ENCODE measurements at places on chromosomes 5 and 9.

GRCh38 chr5:174943785-174944184, 219.4 kb downstream of the MSX2 start:
- DNase-seq: no peak

DNA sequence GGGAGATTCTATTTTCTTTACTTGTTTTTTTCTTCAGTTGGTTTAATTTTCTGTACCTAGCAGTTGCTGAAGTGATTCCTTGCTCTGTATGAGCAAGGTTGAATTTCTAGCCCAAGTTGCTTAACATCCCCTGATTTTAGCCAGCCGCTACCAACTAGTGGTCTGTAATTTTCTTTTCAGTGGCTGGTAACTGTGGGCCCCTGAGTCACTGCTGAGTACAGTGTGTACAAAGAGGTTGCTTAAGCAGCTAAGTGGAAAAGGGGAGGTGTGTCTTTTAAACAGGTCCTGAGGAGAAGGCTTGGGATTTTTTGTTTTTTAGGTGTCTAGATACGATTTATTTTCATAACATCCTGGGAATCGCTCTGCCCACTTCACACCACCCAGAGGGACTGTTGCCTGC, 254.7 kb downstream of the NR3C1 start:
- no peak for DNase-seq

DNA sequence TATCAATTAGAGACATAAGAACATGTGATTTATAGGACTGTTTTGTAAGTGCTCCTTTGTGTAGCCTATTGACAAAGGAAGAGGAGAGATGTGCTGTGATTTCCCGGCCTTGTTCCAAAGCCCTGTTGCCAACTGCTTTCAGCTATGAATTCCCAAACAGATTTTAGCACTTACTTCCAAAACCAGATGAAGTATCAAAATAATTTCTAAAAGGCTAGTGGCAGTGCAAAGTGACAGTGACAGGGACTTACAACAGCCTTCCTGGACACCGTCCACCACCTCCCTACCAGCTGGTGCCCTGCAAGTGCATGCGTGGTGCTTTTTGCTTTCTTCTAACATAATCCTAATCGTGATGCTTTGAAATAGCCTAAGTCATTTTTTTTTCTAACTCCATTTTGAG, 254.1 kb upstream of the ACTBL2 start:
- no peak for DNase-seq

GRCh38 chr9:78023003-78023741, 8.4 kb downstream of the GNAQ start:
- DNase-seq: peak; percentile 95

GRCh38 chr9:108153416-108153815, 663.8 kb upstream of the KLF4 start:
- DNase-seq: no peak

GRCh38 chr9:35690614-35691333, 1.0 kb upstream of the TPM2 start:
- DNase-seq: peak; percentile 64

- DNase-seq: no peak
Observed at GRCh38 chr9:37835821-37836220, 35.2 kb downstream of the DCAF10 start.

DNA sequence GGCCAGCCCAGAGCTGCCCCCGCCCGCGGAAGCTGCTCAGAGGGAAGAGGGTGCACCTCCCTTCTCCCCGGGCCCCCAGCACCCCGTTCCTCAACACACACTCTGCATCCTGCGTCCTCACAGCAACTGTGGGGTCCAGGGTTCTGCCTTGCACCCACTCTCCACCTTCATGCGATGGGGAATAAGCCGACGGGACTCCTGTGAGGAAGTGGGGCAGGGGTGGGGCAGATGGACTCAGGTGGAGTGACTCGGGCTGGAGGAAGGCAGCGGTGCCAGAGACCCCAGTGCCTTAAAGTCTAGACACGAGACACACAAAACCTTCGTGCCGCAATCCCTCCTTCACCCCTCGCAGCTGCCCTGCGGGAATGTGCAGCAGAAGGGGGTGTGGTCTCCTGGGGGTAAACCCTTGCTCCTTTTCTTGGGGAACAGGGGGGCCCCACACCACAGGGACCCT, 8.6 kb downstream of the BRD3 start:
- no peak for DNase-seq

DNA sequence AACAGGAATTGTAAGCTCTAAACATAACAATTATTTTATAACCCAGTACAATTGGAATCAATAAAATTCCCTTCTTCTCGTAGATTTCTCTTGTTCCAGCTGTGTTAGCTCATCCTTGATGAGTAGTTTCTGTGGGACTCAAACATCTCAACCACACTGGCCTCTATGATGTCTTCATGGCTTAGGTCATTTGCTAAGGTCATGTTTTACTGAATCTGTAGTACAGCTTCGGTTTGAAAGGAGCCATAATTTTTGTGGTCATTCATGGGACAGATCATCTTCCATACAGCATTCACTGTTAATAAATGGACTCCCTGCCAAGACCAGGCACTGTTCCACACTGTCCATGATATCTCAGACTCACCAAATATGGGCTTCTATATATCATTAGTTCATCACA, 369.0 kb upstream of the RFX3 start:
- no peak for DNase-seq

DNA sequence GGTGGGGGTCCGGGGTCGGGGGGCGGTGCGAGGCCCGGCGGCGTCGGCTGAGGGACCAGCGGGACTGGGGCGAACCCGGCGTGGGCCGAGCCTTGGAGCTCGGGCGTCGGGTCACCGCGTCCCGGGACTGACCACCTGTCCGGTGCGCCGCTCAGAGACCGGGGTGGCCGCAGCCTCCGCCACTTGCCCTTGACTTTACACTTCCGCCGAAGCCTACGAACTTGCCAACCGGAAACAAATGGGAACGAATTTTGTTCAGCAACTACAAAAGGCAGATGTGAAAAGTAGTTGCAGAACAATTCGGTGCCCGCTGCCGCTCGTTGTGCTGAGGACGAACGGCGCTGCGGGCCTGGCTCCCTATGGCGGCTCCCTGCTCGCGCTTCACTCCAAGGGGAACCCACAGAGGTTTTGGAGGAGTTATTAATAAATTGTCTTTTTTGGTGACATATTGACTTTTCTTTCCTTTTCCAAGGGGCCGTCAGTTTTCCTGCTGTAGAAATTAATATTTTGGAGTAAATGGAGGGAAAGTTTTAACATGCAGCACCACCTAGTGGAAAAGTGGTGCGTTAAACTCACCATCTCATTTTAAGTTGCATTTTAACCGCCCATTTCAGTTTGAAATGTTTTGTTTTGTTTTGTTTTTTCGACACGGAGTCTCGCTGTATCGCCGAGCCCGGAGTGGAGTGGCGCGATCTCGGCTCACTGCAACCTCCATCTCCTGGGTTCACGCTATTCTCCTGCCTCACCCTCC, 490 bp downstream of the PCBD2 start:
- peak; percentile 72 for DNase-seq

DNA sequence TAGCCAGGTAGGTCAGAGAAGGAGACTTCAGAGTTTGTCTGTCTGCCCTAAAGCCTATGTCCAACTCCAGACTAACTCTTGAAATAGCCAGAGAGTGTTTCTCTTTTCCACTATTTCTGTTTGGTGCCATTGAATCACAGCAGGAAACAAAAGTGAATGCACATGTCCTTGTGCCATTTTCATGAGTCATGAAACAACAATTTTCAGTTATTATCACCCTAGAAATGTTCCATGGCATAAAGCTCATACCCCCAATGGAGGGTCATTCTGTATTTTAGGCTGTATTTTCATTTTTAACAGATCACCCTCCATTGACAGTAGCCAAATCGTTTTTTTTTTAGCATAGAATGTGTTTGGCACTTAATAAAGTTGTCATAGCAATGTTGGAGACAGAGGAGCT, 124.7 kb downstream of the PAPPA start:
- no peak for DNase-seq

DNA sequence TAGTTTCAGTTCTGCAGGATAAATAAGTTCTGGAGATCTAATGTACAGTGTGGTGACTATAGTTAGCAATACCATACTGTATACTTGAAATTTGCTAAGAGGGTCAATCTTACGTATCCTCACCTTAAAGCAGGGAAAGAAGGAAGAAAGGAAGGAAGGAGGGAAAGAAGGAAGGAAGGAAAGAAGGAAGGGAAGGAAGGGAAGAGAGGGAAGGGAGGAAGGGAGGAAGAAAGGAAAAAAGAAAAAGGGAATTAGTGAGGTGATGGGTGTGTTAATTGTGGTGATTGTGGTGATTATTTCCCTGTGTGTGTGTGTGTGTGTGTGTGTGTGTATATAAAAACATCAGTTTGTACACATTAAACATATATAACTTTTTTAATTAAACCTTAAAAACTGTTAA, 242.6 kb upstream of the MSX2 start:
- no peak for DNase-seq

GRCh38 chr5:3359642-3360041, 236.0 kb upstream of the IRX1 start:
- no peak for DNase-seq

DNA sequence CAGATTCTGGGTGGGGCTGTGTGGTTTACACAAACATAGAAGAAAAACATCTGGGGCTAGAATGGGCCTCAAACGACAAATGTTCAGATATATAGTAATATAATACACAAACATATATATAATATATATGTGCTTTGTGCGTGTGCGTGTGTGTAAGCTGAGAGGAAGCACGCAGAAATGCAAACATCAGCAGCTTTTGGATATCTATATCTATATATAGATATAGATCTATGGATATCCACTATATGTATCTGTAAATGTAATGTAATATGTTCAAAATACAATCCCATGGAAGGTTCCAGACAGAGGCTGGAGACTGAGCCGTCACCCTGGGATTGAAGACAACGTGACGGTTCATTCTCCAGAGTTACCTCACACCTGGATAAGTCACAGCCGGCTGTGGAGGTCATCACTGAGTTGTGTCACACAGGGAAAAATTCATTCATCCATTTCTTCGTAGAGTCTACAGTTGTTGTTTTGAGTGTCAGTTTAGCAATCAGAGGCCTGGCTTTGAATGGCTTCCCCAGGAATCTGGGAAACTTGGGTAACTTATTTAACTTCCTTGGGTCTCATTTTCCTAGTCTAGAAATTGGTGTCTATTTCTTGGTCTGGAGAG, 123.0 kb upstream of the CPEB4 start:
- no peak for DNase-seq

GRCh38 chr9:121770415-121771273, 119.2 kb downstream of the DAB2IP start:
- DNase-seq: no peak
